ENCODE measurements at places on chromosomes 7 and 10.
A peak's percentile ranks its signal among the peaks of the same experiment; 100 is the strongest.

GRCh38 chr7:38367301-38367890 is 94.0 kb upstream of the TARP start:
- no peak for DNase-seq

GRCh38 chr10:72080042-72080975 is 8.0 kb downstream of the SPOCK2 start:
- DNase-seq: peak; percentile 19

DNA sequence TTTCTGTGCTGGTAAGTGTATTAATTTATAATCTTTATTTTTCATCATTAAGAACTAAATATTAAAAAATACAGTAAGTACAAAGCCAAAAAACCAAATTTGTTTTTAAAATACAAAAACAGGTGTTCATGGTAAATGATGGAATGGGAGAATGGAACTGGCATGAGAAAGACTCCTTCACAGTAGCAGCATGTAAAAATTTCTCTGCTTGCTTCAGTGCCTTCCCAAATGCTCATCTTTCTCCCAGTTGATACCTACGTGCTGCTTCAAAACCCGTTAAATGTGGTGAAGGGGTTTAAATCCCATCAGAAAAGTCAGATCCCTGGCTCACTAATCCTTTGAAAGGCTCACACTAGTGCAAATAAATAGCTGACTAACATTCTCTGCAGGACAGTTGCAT is 4.2 kb downstream of the RNF133 start:
- DNase-seq: no peak

- no peak for DNase-seq
Measured at GRCh38 chr7:94205529-94205928, 189.2 kb upstream of the COL1A2 start.

- no peak for DNase-seq
Measured at GRCh38 chr7:155003092-155003375, at the start of gene PAXIP1. Gene PAXIP1, minus strand, starts transcription at chr7:155003124. Its CDS starts 195 bp downstream, at chr7:155002929.

DNA sequence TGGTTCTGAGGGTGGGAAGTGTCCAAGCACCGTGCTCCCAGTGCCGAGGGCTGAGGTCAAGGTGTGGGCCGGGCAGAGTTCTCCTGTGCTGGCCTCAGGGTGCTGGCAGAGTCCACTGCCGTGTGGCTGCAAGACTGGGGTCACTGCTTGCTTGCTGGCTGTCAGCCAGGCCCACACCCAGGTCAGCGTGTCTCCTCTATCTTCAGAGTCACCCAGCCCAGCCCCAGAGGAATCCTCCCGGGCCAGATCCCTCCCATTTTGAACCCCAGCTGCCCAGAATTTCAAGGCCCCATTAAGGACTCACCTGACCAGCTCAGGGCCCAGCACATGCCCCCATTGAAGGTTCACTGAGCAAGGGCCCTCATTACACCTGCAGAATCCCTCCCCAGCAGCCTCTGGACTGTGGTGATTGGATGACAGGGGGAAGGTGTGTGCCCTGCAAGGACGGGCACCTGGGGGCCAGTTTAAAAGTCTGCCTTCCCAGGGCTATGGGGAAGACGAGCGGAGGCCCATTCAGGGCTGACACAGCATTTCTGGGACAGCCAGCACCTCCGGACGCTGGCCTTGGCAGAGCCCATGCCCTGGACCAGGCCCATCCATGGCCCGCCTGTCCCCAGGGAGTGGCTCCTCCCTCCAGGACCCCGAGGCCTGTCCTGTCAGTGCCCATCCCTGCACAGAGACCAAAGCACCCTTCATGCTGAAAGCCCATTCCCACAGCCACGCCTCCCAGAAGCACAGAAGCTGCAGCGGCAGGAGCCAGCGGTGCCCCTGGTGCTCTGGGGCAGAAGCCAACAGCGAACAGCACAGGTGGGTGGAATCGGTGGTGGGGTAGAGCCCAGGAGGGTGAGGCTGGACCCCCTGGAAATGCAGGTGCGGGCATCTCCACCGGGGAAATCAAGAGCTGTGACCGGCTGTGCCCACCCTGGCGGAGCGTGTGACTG is 45.1 kb upstream of the PPP2R2D start:
- DNase-seq: peak; percentile 7

GRCh38 chr7:20304366-20304765 is 26.3 kb upstream of the ITGB8 start:
- no peak for DNase-seq

DNA sequence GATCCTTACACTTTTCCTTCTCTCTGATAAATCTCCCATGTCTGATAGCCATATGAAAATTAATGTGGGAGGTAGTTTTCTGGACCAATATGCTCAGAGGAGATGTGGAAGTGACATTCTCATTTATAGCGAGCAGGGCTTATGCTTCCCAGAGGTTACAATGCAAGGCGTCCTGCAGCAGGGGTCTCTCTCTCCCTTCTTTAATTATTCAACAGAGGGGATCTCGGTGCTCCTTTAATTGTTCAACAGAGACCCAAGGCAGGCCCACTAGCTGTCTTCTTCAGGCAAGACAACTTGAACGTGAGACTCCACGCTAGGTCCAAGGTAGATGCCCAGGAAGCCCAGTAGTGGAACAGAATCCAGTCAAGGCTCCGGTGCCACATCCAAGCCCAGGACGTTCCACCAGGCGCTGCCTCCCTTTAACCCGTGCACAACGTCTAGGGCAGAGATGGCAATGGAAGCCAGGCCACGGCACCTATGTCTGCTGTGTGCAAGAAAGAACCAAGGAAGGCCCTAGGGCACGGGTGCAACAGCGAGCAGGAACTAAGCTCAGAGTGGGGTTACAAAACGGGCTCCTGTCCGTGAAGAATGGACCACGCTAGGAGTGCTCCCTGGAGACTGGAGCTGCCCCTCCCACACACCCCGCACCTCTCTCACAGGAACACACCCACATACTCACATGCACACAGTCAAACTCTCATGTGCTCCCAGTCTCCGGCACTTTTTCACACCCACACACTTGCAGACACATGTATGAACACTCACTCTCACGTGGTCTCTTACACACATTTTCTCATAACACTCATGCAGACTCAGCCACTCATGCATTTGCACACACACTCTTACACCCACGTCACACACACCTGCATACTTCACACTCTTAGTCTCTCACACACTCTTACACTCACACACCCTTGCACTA is 230.4 kb downstream of the TNS3 start:
- no peak for DNase-seq

- DNase-seq: no peak
Measured at GRCh38 chr10:76020630-76021029, 589.2 kb downstream of the LRMDA start.

- no peak for DNase-seq
Measured at GRCh38 chr7:149199234-149199995, 4.1 kb downstream of the ZNF282 start.

GRCh38 chr7:30920584-30921539 is 9.2 kb downstream of the AQP1 start:
- peak; percentile 7 for DNase-seq

DNA sequence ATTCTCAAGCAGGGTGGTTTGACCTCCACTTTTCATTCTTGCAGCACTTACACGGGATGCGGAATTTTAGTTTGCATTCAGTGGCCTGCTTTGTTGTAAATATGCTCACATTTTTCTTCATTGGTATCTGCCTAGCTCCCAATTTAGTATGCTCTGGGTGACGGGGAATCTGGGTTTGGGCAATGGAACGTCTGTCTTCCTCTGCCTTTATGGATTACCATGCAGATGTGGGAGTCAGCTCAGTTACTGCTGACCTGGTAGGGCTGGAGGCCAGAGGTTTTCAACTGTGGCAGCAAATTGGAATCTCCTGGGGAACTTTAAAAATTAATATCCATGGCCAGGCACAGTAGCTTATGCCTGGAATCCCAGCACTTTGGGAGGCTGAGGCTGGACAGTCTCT is 161.6 kb downstream of the CAMK1D start:
- no peak for DNase-seq
